ENCODE measurements at places on chromosomes 3 and 15.
A peak's percentile ranks its signal among the peaks of the same experiment; 100 is the strongest.

- no peak for DNase-seq
Observed at GRCh38 chr3:84275532-84275931, 683.3 kb upstream of the CADM2 start.

GRCh38 chr3:141482245-141482922, 4.4 kb upstream of the RASA2 start:
- no peak for DNase-seq

- DNase-seq: no peak
Observed at GRCh38 chr3:186102687-186103086, 6.2 kb downstream of the ETV5 start.

- no peak for DNase-seq
Observed at GRCh38 chr3:78913711-78914110, 854.1 kb downstream of the ROBO1 start.

DNA sequence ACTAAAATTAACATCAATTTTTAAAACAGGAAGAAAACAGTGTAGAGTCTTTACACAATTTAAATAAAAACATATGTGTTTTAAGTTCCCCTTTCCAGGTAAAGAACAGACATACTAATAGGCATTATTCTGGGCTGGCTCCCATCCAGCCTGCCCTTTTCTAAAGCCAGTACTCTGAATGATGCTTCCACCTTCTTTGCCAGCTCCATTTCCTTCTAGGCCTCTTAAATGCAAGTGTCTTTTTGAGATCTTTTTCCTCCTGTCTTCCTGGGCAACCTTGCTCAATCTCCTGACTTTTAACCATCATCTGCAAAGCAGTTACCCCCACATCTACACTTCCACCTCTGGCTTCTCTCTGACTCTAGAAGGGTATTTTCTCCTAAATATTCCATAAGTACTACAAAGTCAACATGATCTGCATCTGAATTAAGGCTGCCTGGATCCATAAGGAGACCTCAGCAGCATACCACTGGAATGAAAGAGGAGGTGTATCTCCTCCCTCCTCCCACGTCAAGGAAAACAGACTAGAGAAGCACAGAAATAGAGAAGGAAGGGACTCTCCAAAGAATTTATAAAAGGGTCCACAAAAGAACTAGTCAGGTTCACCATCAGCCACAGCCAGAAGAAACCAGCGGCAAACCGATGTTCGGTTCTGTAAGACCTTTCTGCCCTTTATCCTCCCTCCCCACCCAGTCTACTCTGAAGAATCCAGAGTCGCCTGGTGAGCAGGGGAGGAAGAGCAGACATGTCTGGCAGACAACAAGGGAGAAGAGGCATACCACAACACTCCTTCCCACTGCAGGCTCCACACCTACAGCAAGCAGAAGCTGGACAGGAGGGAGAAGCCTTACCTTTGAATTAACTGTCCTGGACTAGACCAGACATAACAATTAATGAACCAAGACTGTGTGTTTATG, 47.1 kb downstream of the GOLIM4 start:
- DNase-seq: no peak

GRCh38 chr15:65856821-65857455, 12.4 kb upstream of the RAB11A start:
- peak; percentile 75 for DNase-seq

- no peak for DNase-seq
Observed at GRCh38 chr15:36136049-36136448, 443.4 kb upstream of the CDIN1 start.

- DNase-seq: no peak
Observed at GRCh38 chr3:31311559-31311958, 221.2 kb upstream of the STT3B start.

DNA sequence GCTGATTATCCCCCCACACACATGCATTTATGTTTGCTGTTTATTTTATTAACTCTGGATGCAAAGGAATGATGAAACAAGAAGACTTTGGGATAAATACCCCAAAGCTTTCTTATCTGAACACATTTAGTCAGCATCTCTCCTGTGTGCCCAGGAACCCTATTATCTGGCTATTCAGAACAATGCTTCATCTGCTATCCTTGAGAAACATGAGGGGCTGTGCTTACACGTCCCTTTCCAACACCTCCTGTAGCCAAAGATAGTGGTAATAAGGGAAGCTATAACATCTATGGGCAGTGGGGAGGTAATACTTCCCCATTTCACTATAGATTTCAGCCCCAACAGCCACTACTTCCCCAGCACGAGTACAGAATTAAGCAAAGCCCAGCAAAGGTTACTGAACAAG, 94.7 kb downstream of the SSR3 start:
- no peak for DNase-seq

GRCh38 chr3:195045481-195046210, 225.3 kb downstream of the XXYLT1 start:
- no peak for DNase-seq

DNA sequence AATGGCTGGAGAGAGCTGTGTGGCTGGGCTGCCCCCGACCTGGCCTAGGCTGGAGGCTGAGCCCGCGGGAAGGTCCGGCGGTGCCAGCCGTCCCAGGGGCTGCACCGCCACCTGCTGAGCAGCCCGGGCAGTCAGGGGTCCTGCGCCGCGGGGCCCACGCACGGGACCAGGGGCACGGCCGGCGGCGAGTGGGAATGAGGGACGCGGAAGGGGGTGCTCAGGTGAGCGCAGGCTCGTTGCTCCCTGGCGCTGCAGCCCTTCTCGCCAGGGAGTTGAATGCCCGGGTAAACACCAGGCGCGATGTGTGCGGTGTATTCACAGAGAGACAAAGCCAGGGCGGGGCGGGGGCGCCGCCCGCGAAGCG, 666 bp upstream of the SEMA3F start:
- DNase-seq: no peak

- no peak for DNase-seq
Observed at GRCh38 chr3:175476489-175476888, 617.4 kb downstream of the NAALADL2 start.

GRCh38 chr3:43394041-43394554, 107.8 kb downstream of the SNRK start:
- DNase-seq: no peak

DNA sequence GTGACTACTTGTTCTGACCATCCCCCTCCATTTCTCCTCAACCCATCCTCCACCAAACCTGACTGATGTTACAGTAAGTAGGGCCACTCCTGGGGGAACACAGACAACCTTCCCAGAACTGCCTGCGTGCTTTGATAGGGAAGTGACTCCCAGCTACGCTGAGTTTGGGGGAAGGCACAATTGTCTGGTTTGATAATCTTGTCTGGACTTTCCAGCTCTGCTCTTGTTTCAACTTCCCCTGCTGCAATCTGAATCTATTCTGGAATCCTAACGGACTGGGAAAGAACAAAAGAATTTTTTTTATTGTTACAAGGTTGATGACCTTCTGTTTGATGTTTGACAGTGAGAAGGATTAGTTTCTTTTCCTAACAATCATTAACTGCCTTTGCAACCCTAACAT, 895.6 kb downstream of the ROBO1 start:
- no peak for DNase-seq

DNA sequence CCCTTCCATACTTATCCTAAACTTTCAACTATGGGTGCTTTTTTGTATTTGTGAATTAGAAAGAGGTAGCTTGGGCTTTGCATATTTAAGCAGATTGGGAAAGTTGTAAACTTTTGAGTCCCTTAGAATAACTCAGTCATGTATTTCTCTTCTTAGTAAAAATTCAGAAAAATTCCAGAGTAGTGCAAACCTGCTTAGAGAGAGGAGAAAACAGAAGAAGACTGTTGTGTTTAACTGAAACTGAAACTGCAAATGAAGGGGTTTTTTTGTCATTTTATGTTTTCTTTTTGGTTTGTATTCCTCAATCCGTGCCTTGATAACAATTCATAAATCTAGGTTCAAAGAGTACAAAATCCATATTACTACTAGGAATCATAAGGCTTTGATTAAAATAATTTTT, 31.3 kb downstream of the CD200 start:
- DNase-seq: no peak

DNA sequence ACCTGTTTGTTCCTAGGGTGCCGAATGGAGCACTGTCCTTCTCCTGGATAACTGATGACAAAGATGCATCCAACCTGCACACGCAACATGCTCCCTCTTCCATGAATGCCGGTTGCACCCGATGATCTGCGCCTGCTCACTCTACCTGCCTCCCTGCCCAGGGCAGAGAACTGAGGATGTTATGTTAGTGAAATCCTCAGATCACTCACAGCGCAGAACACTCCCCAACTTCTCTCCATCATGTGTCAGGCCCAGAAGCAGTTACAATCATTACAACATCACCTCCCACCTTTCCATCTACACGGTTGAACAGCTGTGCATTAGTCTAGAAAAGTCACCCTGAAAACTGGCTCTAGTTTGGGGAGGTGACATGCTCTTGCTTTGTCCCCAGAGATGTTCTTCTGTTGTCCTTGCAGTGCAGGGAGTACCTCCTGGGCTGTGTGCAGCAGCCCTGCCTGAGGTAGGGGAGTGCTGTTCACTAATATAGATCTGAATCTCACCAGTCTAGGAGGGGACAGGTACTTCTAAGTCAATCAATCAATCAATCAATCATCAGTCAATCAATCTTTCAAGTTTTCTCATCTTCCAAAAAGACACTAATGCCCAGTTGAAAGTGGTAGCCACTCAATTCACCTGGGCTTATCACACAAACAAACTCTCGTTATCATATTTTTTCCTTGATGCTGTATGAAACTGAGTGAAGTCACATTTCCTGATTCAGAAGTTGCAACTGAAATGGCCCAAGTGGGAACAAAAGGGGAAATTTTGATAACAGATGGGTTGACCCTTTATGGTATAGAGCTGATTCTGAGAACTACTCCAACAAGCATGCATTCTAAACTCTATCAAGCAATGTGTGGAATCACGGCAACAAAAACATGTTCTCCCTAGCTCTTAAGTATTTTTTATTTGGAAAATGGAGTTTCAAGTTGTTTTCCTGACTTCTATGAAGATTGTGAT, 15.4 kb upstream of the ISLR start:
- DNase-seq: no peak

- no peak for DNase-seq
Observed at GRCh38 chr15:55403531-55403930, 4.6 kb downstream of the CCPG1 start.

GRCh38 chr15:85704720-85705429, 89.8 kb downstream of the KLHL25 start:
- DNase-seq: no peak

DNA sequence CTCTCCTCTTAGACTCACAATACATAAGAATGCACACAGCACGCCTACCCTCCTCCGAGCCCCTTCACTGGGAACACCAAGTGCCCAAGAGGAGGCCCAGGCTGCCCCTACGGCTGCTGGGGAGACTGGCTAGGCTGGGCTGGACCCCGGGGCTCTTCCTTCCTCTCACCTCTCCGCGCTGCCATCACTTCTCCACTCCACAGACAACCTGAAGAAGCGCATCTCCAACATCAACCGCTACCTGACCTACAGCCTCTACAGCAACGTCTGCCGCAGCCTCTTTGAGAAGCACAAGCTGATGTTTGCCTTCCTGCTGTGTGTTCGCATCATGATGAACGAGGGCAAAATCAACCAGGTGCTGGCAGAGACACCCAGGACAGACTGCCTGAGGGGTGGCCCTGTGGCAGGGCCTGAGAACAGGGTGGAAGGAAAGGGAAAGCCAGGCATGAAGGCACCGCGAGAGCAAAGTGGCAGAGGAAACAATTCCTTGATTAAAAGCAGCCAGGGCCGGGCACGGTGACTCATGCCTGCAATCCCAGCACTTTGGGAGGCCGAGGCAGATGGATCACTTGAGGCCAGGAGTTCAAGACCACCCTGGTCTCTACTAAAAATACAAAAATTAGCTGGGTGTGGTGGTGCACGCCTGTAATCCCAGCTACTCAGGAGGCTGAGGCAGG, 51.6 kb downstream of the SEMA3G start:
- no peak for DNase-seq

DNA sequence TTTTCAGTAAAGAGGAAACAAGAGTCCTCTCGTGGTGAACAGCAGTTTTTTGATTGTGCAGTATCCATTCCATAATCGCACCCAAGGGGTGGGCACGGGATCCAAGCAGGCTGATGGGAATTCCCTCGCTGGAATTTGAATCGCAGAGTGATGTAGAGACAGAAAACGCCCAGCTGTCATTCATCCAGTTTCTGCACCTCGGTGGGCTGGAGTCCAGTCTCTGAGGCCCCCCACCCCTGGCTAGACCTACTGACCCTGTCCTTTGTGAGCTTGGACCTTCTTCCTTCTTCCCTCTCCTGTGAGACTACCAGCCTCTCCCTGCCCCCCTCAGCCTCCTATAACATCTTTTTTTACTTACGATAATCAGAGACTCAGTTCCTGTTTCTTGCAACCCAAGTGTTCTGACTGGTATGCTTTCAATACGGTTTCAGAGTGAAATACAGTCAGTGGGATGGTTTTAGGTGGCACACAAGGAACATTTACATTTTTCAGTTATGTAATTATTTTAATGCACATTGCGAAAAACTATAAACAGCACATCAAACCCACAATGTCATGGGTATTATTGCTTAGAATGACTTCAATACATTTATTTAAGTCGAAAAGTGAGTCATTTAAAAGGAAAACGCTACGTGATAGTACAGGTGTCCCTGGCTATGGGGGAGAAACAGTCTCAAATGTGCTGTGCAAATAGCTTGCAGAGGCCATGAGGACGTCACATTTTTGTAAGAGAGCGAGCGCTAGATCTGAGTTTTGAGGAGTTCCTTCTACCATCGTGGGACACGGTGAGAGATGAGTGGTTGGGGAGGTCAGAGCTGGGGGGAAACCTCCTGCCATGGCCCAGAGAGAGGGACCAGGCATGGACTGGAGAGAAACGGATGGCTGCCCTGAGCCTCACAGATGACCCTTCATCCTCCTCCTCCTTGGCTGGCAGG, 37.5 kb upstream of the CHST2 start:
- DNase-seq: no peak

DNA sequence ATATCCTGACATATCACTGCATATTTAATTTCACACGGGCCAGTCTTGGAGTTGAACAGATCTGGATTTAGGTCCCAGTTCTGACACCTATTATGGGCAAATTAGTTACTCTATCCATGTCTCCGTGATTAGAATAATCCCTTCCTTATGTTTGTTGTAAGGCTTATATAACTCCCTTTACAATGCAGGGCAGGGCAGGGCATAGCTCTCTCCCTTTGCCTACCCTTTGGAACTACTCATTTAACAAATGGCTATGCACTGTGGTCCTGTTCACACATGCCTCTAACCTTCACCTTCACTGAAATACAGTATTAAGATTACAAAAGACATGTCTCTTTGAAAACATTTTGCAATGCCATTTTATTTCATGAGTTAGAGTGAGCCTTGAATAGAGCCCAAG, 24.8 kb upstream of the ATP13A5 start:
- DNase-seq: no peak

- no peak for DNase-seq
Observed at GRCh38 chr3:40502034-40502433, 3.8 kb upstream of the ZNF620 start.

GRCh38 chr3:9768141-9768775, 1.5 kb downstream of the CAMK1 start:
- DNase-seq: no peak

- no peak for DNase-seq
Observed at GRCh38 chr15:31360843-31361763, 34.5 kb downstream of the KLF13 start.

DNA sequence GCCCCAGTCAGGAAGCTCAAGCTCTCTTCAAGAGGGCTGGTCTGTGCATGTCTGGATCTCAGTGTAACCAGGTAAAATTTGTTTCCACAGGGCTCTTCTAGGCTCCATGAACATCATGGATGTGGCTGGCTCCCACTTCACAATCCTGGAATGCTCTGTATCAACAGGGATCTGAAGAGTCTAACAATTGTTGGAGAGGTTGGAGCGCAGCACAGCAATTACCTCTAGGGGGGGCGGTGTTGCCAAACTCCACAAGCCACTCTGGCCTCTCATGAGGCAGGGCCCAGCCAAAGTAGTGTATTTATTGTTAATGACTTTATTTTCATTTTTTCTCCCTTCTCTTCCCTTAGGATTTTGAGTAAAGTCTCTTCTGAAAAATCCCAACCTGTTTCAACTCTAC, 6.1 kb upstream of the EIF2B5 start:
- DNase-seq: no peak
